ENCODE measurements at places on chromosomes 4 and X. TPM values are rescaled to one million over a fixed set of nuclear protein-coding genes. Genes with fewer than 3 reads are reported as not detected.

DNA sequence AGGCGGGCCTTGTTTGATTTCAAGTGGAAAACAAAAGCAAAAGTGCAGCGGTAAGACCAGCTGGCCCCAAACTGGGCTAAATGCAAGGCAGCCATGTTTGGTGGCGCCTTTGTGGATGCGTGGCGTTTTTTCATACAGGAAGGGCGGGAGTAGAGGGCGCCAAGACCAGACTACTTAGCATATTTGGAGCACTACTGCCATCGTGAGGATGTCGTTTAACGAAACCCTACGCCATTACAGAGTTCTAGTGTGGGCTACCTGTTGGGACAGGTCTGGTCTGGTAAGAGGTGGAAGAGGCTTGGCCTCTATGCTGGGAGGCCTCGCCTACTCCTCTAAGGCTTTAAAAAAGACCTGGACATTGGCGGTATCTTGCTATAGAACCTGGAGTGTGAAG is 230.7 kb upstream of the STK26 start:
- no peak for DNase-seq

DNA sequence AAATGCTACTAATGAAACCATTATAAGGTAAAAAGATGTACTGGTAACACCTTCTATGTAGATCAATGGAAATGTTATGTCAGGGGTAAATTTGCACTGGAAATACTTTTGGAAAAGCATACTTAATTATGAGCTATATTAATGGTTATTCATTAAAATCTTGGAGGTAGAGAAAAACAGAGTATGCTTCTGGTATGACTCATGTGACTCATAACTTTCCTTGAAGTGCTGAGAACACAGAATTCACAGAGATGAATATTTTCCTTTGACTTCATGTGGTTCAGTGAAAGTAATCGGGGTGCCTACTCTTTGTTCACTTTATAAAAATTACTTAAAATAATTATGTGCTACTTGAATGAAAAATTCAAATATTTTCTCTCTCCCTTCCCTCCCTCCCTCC is 254.2 kb downstream of the KCTD8 start:
- DNase-seq: no peak

- no peak for DNase-seq
Measured at GRCh38 chrX:1686642-1687041, 71.8 kb downstream of the ASMT start.

DNA sequence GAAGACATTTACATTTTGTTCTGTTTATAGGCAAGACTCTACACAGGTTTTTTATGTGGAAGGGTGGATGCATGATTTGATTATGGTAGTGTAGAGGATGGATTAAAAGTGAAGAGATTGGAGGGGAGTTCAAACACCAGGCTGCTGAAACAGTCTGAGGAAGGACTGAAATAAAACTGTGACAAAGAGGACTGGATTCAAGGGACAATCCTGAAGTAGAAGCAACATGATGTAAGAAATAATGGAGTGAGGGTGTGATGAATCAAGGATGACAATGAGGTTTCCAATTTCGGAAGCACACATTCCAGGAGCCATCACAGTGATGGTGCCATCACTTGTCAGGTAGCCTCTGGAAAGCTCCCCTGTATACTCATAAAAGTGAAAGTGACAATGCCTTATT is 103.5 kb downstream of the SYNPO2 start:
- no peak for DNase-seq

- no peak for DNase-seq
Measured at GRCh38 chr4:6277139-6277802, 7.6 kb downstream of the WFS1 start.

GRCh38 chrX:103941201-103941975 is 21.0 kb upstream of the TMSB15B start:
- DNase-seq: peak; percentile 37

- DNase-seq: no peak
Measured at GRCh38 chr4:157838366-157838765, 334.5 kb downstream of the GASK1B start.

The ANXA10 gene
- total RNA-seq: not detected

GRCh38 chr4:25107827-25108516 is 52.3 kb downstream of the SEPSECS start:
- no peak for DNase-seq

GRCh38 chrX:81378560-81378959 is 176.7 kb downstream of the SH3BGRL start:
- no peak for DNase-seq

All from B cell (primary cell).